ENCODE measurements at places on chromosomes 1 and 21. TPM values are rescaled to one million over a fixed set of nuclear protein-coding genes. Genes with fewer than 3 reads are reported as not detected.

DNA sequence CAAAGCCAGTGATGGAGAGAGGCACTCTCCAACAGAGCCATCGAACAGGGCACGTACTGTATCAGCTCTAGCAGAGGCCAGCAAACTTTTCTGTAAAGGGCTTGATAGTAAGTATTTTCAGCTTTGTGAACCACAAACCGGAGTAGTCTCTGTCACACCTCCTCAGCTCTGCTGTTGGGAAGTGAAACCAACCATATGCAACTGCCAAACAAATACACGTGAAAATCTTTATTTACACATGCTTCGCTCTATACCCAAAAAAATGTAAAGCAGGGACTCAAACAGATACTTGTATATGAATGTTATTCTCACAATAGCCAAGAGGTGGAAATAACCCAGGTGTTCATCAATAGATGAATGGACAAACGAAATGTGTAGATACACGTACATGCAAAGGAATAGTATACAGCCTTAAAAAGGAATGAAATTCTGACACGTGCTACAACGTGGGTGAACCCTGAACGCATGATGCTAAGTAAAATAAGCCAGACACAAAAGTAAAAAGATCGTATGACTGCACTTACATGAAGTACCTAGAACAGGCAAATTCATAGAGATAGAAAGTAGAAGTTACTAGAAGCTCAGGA lies 39.0 kb downstream of the SETD4 start:
- no peak overlapping the region for H3K4me3 ChIP-seq
- no peak overlapping the region for H3K27ac ChIP-seq
- H3K27me3 ChIP-seq: no peaks in the 10 kb centered on the region
- DNase-seq: no peak
- H3K36me3 ChIP-seq: no peaks in the 10 kb centered on the region

GRCh38 chr21:25406887-25407579 lies 200.2 kb downstream of the MRPL39 start:
- DNase-seq: no peak
- H3K4me3 ChIP-seq: no peak overlapping the region
- peaks cover 21% of the 10 kb centered on the region for H3K4me1 ChIP-seq
- no peaks in the 10 kb centered on the region for H3K27me3 ChIP-seq
- no peak overlapping the region for H3K27ac ChIP-seq
- H3K36me3 ChIP-seq: no peaks in the 10 kb centered on the region

GRCh38 chr1:214720561-214720960 lies 117.6 kb downstream of the CENPF start:
- no peak for DNase-seq
- H3K27ac ChIP-seq: no peak overlapping the region
- no peak overlapping the region for H3K4me3 ChIP-seq
- no peaks in the 10 kb centered on the region for H3K36me3 ChIP-seq
- no peaks in the 10 kb centered on the region for H3K4me1 ChIP-seq

DNA sequence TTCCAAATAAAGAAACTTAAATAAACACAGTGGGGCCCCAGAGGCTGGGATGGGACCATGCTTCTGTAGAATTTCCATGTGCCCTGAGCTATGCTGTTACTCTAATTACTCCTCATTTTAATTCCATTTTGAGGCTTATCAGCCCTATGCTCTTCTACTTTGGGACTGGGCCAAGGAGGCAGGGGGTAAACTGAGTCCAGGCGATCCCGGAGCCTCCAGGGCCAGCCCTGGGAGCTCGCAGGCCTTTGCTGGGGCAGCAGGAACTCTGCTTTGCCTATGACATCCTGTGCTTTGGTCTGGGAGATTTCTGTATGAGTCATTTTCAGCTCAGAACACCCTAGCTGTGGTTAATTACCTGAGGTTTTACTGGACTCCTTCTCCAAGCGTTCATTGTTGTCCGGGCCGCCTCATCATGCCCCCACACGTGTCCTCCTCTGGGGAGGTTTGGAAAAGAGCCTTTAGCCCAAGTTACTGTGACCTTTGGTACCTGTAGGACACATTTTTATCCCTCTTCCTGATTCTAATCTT lies 95.7 kb downstream of the RHOU start:
- H3K4me1 ChIP-seq: peaks cover 60% of the 10 kb centered on the region
- peak; percentile 37 for DNase-seq
- no peaks in the 10 kb centered on the region for H3K36me3 ChIP-seq

DNA sequence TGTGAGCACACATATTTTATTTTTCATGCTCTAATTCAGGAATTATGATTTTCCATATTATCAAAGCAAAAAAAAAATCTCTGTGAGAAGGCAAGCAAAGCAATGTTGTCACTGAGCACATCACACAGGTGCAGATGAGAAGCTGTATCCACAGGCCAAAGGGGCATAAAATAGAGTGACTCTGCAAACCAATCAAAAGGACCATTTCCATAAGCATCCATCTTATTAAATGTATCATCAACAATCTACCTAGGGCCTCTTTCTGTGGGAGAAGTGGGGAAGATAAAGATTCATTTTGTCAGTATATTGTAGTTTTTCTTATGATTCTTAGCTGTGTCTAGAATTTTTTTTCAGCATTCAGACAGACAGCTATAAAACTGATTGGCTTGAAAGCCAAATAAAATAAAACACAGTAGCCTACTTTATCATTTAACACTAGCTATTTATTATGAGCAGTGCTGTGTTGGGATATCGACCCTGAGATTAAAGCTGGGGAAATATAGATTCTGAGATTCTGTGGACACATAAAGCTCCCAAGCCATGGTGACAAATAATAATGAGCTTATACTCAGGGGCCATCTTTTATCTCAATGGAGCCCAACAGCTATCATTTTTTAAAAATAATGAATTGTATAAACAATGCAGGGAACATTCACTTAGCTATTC lies 90.3 kb downstream of the LPAR3 start:
- H3K4me3 ChIP-seq: no peak overlapping the region
- no peaks in the 10 kb centered on the region for H3K36me3 ChIP-seq
- H3K4me1 ChIP-seq: no peaks in the 10 kb centered on the region
- H3K27me3 ChIP-seq: peaks cover 5% of the 10 kb centered on the region
- no peak for DNase-seq
- H3K27ac ChIP-seq: no peak overlapping the region

DNA sequence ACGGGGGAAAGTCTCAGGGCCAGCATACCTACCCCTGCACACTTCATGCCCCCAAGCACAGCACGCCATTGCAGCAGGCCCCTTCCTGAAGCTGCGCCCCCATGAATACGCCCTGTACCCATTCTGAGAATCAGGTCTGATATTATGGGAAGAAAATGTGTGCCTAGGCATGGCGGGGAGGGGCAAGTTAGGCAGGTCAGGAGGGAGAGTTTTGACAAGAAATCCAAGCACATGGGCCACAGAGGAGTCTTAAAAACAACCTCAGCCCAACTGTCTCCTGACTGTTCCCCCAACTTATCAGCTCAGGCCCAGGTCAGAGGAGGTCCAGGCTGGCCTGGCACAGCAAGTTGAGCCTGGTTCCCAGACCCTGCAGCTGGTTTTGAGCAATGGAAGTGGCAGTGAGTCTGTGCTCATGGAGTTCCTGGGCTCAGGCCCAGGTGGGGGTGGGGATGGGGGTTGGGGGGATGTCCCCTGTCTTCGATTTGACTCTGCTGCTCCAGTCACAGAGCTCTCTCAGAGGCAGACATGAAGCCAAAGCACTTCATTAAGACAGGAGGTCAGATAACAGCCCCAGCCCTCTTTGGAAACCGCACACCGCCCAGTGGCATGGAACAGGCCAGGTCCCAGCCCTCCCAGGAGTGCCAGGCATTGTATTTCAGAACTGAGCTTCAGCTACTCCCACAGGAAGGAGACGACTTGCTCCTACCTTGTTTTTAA lies 20.6 kb upstream of the BCAR3 start:
- DNase-seq: no peak
- peaks cover 4% of the 10 kb centered on the region for H3K4me1 ChIP-seq
- H3K36me3 ChIP-seq: no peaks in the 10 kb centered on the region
- no peak overlapping the region for H3K27ac ChIP-seq
- no peak overlapping the region for H3K4me3 ChIP-seq

Gene NAV1
- 1.9 TPM for total RNA-seq

Gene REG4
- total RNA-seq: 15.3 TPM

Gene SFT2D2
- 65.6 TPM for total RNA-seq

Data from activated CD8-positive, alpha-beta T cell treated with anti-CD3 and anti-CD28 coated beads, Interleukin-2, amount 10 ng/mL, durations not matched to agents 7 days and 5 days (primary cell).